ENCODE measurements at places on chromosomes 6 and 20. TPM values are rescaled to one million over a fixed set of nuclear protein-coding genes. Genes with fewer than 3 reads are reported as not detected.

SFTA2 gene
- not detected for total RNA-seq

TXLNB gene
- total RNA-seq = 0.46 TPM

QRSL1 gene
- total RNA-seq = 9.1 TPM

PSORS1C1 gene
- total RNA-seq = 1.7 TPM

SLC13A3 gene
- total RNA-seq = 2.7 TPM

RALGAPB gene
- total RNA-seq = 17.9 TPM

NNAT gene
- total RNA-seq = 0.14 TPM

ADTRP gene
- 3.5 TPM for total RNA-seq

C6orf15 gene
- not detected for total RNA-seq

SLC35D3 gene
- total RNA-seq = not detected

IDH3B gene
- 98.4 TPM for total RNA-seq

LAMA2 gene
- 262 TPM for total RNA-seq

Measured in smooth muscle cell of bladder (primary cell).